Activated CD4-positive, alpha-beta T cell treated with anti-CD3 and anti-CD28 coated beads, Interleukin-2, amount 50 U/mL, for 1 hour (primary cell): ENCODE measurements at places on chromosomes 4 and X.

DNA sequence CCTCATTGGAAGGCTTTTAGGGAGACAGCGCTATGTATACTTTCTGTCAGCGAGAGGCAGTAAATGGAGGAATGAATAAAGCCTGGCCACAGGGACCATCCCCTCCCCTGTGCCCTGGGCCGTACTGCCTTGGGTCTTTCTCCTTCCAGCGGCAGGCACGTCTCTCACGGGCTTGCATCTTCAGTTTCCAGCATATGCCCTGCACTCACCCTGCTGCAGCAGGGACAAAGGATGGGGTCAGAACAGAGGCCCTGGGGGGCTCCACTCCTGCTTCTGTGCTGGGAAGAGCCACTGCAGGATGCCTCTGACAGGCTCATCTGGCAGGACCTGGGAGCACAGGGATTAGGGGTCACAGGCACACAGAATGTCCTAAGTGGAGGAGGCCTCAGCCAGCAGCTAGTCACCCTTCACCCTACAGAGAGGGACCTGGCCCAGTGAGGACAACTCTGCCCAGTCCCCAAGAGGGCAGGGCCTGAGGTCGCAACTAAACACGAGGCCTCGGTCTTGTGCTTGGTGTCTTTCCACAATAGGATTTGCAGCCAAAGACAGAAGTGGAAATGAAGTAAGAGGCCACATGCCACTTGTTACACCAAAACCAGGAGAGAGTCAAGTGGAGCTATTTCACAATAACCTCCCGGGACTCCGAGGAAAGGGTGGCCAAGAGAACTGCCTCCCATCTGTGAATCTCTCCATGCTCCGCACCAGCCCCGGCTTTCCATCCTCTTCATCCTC lies 150.8 kb downstream of the AFAP1 start:
- DNase-seq: no peak

GRCh38 chrX:38110231-38110630 lies 103.9 kb downstream of the SYTL5 start:
- DNase-seq: no peak

- DNase-seq: no peak
These were observed 46.7 kb upstream of the TADA2B start for GRCh38 chr4:6996481-6996880.

- no peak for DNase-seq
These were observed 622 bp downstream of the KLKB1 start for GRCh38 chr4:186227744-186228513.

DNA sequence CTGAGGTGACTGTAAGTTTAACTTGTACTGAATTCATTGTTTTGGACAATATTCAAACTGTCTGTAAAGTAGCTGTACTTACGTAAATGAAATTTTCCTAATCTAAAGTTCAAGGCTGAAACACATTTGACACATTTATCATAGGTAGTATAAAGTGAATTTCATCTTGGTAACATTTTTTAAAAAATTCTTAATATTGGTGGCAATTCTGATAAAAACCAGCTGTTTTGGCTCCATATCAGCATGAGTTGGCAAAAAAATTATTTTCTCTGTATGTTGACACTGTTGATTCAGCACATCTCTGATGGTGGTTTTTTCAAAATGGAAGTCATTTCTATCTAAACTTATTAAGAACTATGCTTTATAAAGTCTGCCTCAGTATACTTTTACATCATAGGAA lies 30.9 kb downstream of the CXorf58 start:
- DNase-seq: no peak

- DNase-seq: no peak
These were observed 185.3 kb downstream of the MID1IP1 start for GRCh38 chrX:38986586-38986985.

GRCh38 chrX:25998687-25999086 lies 139.5 kb upstream of the MAGEB18 start:
- DNase-seq: no peak

GRCh38 chrX:64758047-64758446 lies 218.2 kb downstream of the ZC4H2 start:
- DNase-seq: no peak

DNA sequence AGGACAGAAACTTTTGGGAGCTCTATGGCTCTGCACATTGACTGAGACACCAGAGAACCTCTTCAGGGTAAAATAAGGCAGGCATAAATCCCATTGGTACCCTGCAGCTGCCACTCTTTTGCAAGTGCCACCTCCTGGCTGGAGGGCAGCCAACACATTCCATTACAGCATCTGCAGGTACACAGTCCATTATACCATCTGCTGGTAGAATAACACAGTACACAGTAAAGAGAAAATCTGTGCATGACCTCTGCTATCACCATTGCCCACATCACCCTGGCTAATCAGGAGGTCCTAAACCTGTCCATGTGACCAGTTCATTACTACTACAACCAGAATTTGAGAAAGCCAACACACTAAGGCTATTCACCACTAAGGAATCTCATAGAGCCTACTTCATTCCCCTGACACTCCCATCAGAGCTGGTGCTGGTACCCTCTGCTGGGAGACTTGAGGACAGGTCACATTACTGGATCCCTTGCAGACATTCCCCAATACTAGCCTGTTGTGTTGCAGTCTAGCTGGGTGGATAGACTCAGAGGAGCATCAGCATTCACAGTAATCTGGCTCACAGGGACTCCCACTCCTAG lies 176.2 kb upstream of the TACR3 start:
- no peak for DNase-seq

GRCh38 chrX:41594634-41595033 lies 94.1 kb upstream of the GPR34 start:
- no peak for DNase-seq

GRCh38 chr4:30828264-30828926 lies 108.2 kb downstream of the PCDH7 start:
- no peak for DNase-seq

- peak; percentile 2 for DNase-seq
These were observed 88.4 kb downstream of the ZXDA start for GRCh38 chrX:57821703-57822387.

- no peak for DNase-seq
These were observed 21.9 kb downstream of the PTTG2 start for GRCh38 chr4:37981844-37982720.

- DNase-seq: no peak
These were observed 6.2 kb upstream of the DCAF8L2 start for GRCh38 chrX:27583976-27584375.

DNA sequence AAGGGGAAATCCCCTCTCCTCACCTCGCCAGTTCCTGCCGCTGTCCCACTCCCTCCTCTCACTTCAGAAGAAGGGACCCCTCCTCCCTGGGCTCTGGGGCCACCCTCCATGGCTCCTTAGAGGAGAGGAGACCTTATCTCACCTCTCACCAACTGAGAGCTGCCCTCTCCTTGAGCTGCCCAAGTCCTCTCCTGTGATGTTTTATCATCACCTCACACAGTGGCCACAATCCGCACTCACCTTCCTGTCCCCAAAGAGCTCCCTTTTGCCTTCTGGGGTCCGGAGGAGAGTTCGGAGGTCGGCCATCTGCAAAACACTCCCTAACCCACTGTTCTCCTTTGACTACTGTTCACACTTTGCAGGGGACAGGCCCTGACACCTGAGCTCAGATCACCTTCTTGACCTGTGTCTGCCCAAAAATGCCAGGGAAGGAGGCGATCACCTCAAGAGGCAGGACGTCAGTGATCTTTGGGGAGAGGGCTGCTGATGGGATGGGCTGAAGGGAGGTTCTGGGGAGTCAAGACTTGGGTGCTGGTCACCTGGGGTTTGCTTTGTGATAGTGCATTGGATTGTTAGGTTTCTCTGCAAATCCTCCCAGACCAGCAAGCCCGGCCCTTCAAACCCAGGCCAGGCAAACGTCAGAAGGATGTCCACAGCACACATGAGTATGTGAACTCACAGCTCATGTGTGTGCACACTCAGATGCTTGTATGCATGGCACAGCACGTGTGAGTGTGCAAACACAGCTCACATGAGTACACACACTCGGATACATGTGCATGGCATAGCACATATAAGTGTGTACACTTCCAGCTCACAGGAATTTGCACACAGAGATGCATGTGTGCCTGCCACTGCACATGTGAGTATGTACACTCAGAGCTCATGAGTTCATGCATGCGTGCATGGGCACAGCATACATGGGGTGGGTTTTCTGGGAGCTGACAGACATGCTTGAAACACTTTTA lies 41.8 kb downstream of the HTRA3 start:
- DNase-seq: no peak

DNA sequence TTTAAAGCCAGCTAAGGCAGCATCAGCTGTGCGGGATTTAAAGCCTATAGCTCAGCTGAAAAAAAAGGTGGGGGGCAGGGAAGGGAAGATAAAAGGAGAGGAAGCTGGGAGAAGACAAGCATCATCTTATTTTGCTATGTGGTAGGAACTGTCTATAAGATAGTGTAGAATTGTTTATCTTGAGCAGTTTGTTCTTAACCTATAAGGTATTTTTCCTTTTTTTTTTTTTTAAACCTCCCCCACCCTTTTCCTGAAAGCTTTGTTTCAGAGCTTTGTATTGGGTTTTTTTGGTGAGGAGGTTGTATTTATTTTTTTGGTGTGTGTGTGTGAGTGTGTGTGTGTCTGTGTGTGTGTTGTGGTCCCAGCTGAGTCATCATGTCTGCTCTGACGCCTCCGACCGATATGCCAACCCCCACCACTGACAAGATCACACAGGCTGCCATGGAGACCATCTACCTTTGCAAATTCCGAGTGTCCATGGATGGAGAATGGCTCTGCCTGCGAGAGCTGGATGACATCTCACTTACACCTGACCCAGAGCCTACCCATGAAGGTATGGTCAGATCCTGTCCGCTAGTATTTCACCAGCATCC lies 531 bp downstream of the RUFY3 start:
- DNase-seq: peak; percentile 38

- no peak for DNase-seq
These were observed 59.2 kb downstream of the GLUD2 start for GRCh38 chrX:121106484-121107235.

DNA sequence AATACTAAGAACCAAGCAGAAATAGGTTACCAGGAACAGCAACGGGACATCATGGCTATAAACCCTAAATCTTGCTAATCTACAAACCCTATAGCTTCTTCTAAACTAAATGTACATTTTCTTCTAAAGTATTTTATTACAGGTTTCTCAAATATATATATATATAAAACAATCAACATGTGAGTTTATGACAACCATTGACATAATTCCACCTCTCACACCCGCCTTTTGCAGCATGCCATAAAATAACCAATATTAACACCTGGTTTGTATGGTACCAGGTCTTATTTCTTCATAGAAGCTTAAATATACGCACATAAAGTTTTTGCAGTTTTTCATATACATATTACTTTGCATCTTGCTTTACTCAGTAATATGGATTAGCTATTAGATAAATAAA lies 955.3 kb upstream of the LCORL start:
- DNase-seq: no peak
